Adipocyte (in vitro differentiated cells): ENCODE measurements at places on chromosomes 5 and 9.

DNA sequence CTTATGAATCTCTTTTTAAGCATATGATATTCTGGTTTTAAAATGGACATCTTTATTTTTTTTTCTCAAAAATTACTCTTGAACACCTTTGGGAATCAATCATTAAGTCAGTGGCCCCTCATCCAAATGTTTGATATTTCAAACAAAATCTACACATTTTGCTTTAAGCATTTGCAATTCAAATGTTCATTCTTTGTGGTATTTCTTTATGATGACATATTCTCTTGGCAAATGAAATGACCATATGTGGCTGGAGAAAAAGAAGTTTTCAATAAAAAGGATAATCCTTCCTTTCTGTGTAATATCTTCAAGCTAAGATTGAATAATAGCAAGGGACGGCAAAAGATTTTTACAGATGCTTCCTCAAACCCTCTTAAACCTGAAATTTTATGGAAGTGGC lies 420.8 kb downstream of the MTRR start:
- no peak for DNase-seq

DNA sequence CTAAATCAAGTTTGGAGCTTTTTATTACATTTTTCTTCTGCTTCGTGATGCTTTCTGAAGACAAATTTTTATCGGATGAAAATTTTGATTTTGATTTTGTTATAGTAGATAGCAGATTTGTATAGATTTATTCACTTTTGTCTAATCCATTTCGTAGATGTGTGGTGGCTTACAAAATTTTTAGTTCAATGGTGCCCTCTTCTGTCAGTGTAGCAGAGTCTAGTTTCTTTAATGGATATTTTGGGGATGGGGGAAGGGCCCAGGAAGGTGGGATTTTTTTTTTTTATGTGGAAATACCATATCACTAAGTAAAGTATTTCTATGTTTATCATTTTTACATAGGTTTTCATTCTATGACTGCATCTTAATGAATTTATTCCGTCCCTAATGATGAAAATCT lies 259.9 kb upstream of the TARS1 start:
- DNase-seq = peak; percentile 75

DNA sequence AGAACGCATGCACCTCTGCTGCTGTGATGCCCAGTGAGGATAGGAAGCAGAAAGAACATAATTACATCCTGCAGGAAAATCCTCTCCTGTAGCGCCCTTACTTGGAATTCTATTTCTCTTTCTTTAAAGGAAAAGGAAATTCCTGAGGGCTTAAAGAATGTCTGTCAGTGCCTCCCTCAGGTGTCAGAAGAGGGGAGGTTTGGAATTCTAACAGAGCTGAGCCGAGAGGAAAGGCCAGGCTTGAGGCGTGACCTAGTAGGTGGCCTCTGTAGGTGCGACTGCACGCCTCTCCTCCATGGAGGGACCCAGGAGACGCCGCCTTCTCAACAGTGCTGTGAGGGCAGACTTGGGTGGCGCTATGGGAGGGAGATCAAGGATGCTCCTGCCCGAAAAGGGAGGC lies 55.9 kb upstream of the ERCC6L2 start:
- DNase-seq = no peak

DNA sequence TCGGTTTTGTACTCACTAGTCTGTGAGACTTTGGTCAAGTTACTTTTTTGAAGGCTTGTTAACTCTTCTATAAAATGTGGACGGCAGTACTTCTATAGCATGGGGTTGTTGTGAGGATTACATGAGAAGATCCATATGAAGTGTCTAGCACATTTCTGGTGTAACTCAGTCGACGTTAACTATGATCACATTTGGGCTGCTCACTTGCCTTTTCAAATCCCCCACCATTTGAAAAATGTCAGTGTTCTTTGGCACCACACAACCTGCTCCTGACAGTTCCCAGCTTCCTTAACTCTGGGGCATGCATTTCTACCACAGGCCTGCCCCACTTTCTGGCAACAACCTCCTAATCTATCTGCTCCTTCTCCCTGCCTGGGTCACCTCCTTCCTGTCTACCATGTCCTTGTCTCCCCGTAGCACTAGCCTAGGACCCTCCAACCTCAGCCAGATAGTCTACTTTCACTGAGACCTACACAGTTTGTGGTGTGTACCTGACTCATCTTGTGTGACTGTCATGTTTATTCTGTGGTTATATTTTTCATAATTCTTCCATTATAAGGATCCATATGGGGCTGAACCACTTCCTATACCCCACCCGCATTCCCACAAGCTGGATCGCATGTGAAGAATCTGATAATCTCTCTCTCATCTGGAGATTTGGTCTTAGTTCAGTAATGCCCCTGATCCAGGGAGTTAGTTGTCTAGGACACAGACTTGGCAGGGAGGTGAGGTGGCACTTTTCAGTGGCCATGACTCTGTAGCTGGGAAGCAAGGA lies 30.2 kb upstream of the BASP1 start:
- DNase-seq = peak; percentile 24

GRCh38 chr9:136289651-136290507 lies 14.0 kb downstream of the CCDC187 start:
- no peak for DNase-seq

DNA sequence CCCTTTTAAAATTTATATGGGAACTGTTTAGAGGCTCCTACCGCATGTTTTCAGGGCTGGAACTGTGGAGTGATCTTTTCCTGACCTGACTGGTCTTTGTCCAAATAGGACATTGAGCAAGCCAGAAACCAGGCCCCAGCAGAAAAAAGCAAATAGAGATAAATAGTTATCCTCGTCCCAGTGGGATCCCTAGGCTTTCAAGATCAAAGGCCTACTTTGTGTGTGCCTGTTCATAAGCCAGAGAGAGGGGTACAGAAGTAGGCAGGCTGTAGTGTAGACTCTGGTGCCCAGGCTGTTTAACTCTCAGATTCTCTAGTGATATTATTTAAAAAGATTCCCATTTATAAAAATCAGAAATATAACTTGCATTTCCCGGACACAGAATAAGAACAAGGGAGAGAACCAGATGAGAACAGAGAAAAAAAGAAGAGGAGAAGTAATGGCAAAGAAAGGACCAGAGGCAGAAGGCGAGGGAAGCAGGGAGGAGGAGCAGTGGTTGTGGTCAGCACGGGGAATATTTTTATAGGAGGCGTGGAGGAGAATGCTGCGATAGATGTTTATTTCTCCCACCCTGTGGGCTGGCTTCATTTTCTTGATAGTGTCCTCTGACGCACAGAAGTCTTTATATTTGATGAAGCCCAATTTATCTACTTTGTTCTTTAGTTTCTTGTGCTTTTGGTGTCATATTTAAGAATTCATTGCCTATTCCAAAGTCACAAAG lies 101.2 kb downstream of the AOPEP start:
- peak; percentile 46 for DNase-seq

DNA sequence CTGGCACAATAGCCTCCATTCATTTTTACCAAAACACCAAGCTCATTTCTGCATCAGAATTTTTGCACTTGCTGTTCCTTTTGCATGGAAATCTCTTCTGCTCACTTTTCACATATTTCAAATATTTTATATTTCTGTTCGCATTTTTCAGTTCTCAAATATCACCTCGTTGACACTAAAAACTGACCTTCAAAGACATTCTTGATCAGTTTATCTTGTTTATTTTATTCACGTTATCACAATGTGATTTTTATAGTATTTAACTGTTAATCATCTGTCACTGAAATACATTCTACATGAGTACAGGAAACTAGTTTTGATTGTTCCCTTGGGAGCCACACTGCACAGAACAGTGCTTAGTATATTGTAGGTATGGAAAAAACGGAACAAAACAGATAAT lies 29.6 kb downstream of the CDH10 start:
- no peak for DNase-seq
